ENCODE measurements at places on chromosomes 4 and X. TPM values are rescaled to one million over a fixed set of nuclear protein-coding genes. Genes with fewer than 3 reads are reported as not detected.

The GRIA3 gene
- total RNA-seq = 0.59 TPM

The TMEM35A gene
- 0.30 TPM for total RNA-seq

The CHRDL1 gene
- 4.4 TPM for total RNA-seq

The COX7B2 gene
- not detected for total RNA-seq

The TFE3 gene
- total RNA-seq = 18.5 TPM

The PDE6B gene
- 2.1 TPM for total RNA-seq

The DTHD1 gene
- total RNA-seq = 0.10 TPM

The GAR1 gene
- 9.2 TPM for total RNA-seq

The HSD17B13 gene
- 0.15 TPM for total RNA-seq

DNA sequence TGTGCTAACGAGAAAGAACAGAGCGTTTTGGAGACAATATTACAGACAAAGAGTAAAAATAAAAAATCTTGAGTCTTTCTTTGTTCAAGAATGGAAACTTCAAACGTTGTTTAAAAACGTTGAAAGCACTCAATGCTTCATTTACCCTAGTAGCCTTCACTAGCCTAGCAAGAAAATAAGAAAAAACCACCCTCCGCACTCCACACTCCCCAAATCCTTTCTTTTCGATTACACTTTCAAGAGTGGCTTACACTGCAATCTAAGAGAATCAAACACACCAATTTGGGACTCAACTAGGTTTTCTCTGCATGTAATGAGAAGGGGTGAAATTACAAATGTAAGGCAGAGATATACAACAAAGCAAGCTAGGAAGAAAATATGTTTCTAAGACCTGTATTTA is 4.7 kb downstream of the TMSB4X start:
- DNase-seq = no peak

- no peak for DNase-seq
These were observed 263.6 kb upstream of the EMCN start for GRCh38 chr4:100781435-100781834.

DNA sequence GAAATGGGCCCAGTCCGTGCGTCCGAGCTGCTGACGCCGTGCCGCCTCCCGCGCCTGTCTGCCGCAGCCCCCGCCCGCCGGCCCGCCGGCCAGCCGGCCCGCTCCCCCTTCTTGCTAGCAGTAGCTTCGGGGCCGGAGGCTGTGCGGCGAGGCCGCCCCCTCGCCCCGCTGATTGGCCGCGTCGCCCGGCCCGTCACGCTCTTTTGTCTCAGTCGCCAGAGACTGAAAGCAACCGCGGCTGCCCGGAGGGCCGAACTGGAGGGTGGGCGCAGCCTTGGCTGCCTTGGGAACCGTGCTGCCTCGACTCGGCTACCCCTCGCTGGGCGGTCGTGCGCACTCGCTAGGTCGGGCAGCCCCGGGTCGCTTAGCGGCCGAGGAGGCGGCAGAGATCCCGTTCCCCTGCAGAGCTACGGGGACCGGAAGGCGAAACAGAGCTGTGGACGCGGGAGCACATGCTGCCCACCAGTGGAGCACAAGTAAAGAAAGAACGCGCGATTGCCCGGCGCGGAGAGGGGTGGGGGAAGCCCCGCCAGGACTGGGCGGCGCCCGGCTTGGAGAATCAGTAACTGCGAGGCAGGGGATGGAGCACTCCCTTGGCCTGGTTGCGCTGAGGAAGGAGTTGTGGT is at the start of gene ZCCHC18:
TSS of gene ZCCHC18 (plus strand) at position 198 of the 626 bp plus-strand sequence. CDS start 1,589 bp downstream, outside the sequence.
- peak; percentile 69 for DNase-seq

DNA sequence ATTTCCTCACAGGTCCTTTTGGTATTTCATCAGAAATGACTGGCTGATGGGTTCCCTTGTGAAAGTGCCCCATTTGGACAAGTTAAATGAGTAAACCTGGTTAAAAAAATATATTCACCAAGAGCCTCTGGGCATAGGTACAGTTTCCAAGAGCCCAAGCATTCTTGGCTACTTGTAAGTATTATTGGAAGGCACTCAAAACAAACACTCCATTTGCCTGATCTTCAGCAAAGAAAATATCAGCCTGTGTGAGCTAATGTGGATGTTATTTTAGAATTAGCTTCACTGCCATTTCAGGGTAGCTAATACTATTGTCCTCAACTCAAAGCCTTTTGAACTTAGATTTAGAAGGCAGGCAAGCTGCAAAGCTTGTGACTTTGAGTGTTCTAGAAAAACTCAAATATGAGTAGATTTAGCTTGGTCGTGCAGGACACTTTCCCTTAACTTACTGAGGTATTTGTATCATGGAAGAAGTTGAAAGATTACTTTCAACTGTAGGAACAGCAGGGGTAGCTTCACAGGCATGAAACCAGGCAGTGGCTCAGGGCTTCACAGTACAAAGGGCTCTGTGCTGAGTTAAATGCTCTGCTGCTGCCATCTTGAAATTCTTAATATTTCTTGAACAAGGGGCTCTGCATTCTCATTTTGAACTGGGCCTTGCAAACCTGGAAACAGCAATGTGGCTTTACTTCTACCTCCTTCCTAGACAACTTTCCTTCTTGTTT is 177.2 kb downstream of the AMELX start:
- DNase-seq = no peak

DNA sequence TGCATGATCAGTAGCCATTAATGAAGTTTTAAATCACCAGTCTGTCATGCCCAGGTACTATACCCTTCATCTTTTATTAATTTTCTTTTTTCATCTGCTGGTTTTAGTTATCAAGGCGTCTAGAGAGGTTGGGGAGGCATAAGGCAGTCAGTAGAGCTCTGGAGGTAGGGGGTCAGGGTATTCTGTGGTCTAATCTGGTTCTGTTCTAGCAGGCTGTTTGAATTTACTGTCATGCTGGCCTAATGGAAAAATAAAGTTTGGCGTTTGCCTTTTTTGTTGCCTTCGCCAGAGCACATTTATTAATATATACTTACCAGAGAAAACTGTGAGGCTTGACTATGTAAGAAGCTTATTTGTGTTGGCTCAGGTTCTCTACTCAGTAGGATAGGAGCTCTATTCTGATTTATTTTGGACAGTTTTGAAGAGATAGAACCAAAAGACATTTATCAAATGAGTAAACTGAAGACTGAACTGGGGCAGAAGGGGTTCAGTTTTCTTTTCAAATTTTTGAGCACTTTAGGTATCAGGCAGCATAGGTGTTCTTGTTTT is 46.9 kb downstream of the TMEM131L start:
- DNase-seq = no peak

GRCh38 chr4:95107635-95108034 is 349.9 kb downstream of the BMPR1B start:
- DNase-seq = peak; percentile 33

GRCh38 chr4:164924670-164925238 is 47.8 kb downstream of the APELA start:
- no peak for DNase-seq

GRCh38 chr4:40629401-40630334 is at the start of gene RBM47:
Gene RBM47 (minus strand): TSS chr4:40629864. CDS start chr4:40438893, 190,971 bp downstream.
- DNase-seq = peak; percentile 73

GRCh38 chr4:113943863-113944262 is 35.6 kb downstream of the ARSJ start:
- DNase-seq = no peak

- no peak for DNase-seq
These were observed 419.9 kb upstream of the NWD2 start for GRCh38 chr4:36824682-36825081.

DNA sequence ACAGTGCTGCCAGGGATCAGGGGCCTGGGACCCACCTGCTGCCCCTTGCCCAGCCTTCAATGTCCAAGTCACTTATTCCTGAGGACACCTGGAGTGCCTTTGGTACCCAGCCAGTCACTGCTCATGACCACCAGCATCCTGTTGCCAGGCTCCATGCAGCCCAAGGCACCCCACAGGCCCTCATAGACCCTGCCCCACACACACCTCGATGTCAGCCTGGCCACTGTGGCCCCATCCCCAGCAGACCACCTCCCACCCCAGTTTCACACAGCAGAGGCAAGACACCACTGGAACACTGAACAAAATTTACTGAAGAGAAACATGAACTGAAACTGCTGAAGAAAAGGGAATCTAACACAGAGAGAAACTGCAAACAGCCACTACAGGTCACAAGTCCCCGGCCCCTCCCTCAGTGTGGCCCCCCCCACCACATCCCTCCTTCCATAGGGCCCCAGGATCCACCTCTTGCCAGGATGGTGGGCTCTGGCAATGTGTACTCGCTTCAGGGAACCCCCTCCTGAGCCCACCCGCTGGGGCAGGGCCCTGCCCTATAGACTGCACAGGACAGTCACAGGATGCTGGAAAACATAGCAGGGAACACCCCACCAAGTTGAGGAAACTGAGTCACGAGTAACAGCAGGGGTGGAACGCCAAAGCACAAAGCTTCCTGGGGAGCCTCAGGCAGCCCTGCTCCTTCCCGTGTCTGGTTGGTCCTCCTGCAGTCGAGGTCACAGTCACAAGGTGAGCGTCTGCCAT is 5.2 kb downstream of the PNMA5 start:
- DNase-seq = no peak

DNA sequence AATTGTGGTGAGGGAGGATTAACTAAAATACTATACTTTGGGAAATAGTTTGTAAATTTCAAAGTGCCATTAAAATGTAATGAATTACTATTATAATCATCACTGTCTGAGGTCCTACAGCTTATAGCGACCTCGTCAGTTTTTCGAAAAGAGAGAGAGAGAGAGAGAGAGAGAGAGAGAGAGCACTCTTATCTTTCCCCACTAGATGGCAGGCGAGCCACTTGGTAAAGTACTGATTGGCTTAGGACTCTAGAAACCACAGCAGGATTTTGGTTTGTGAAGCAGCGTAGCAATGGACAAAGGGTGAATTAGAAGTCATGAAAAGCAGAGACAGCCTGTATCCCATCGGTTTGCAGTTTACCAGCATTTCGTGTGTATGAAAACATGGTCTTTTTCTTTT is 52.5 kb downstream of the LINC00632 start:
- DNase-seq = no peak

GRCh38 chr4:176718881-176719280 is 73.8 kb downstream of the VEGFC start:
- no peak for DNase-seq

DNA sequence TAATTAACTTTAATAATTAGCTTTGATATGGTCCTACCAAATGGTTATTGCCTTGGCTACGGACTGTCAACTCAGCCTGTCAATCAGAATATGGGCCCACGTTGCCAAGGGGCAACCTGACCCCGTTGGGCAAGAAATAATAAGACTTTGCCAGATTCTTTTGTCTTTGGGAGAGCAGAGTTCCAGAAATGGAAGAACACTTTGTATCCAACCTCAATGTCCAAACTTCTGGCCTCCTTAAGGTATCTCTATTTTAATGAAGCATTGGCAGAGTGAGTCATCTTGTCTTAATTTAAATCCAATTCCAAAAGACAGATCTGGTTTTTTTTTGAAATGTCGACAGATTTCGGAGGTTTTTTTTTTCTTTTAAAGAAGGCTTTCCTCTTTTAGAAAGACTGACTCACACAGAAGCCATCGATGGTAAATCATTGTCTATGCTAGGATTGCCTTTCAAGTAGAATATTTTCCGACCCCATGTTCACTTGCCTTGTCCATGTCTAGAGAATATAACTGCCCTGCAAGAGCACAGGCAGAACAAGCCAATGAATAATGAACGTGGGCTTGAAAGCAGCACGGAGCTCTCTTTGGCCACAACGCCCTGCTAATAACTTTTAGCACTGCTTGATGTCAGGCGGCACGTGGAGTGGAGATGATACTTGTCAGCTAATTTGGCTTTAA is 190.3 kb upstream of the GATB start:
- DNase-seq = no peak

Data from left ventricle myocardium superior (tissue), 1 donor.